T-helper 2 cell treated with Interferon-gamma antibody and Interleukin-4, amounts not matched to agents 5 μg/mL and 100 μg/mL, for 36 hours (primary cell): ENCODE measurements at places on chromosomes 12 and 14.
A peak's percentile ranks its signal among the peaks of the same experiment; 100 is the strongest.

DNA sequence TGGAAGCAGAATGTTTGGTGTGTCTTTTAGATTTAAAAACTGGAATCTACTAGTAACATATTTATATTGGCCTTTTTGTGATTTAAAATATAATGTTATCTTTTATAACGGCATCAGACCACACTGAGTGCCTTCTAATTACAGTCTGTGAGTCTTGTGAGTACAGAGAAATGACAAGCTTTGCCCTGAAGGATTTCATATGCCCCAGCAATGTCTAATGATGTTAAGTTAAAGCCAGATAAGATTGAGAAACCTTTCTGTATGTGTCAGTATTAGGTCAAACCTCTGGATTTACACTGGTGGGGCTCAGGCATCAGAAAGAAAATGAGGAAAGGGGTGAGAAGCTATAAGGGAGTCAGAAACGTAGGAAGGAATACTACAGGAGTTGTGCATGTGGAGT, 25.2 kb downstream of the PLEKHA5 start:
- no peak for DNase-seq
- no peak overlapping the region for H3K27ac ChIP-seq
- no peaks in the 10 kb centered on the region for H3K27me3 ChIP-seq
- no peak overlapping the region for H3K4me3 ChIP-seq

GRCh38 chr14:48598458-48598857, 923.1 kb upstream of the MDGA2 start:
- no peaks in the 10 kb centered on the region for H3K36me3 ChIP-seq
- no peak overlapping the region for H3K4me3 ChIP-seq
- no peak overlapping the region for H3K27ac ChIP-seq
- no peak for DNase-seq

DNA sequence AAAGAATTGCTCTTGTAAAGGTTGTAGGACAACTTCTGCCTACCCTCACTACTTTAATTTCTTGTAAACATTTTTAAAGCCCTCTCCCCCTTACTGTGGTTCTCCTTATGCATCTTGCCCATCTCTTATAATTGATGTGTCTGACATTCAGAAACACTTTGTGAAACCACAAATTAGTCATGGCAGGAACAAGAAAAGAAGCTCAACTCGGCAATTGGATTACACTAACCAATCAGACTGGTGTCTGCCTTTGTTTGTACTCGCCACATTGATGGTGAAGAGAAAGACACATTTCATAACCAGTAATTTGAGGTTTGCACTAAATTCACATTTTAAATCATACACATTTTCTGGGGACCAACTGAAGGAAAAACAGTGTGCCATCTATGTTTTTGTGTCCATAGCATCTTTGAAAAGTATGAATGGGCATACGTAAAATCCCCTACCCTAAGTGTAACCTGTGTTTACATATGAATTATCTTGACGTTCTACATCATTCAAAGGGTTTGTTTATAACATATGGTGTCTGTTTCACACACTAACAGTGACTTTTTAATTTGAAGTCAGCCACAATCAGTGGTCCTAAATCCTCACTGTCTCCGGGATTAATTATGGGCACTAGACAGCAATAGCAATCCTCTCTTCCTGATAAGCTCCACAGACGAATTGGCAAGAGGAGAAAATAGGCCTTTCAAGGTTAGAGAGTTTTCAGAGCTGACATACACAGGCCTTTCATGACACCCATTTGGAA, 49.9 kb downstream of the OTX2 start:
- H3K4me1 ChIP-seq = no peaks in the 10 kb centered on the region
- peaks cover 9% of the 10 kb centered on the region for H3K27me3 ChIP-seq
- no peaks in the 10 kb centered on the region for H3K36me3 ChIP-seq
- H3K27ac ChIP-seq = no peak overlapping the region

GRCh38 chr14:59306775-59307174, 118.3 kb downstream of the DAAM1 start:
- no peak overlapping the region for H3K27ac ChIP-seq
- H3K36me3 ChIP-seq = no peaks in the 10 kb centered on the region
- H3K4me3 ChIP-seq = no peak overlapping the region
- peaks cover 25% of the 10 kb centered on the region for H3K4me1 ChIP-seq
- no peaks in the 10 kb centered on the region for H3K27me3 ChIP-seq

DNA sequence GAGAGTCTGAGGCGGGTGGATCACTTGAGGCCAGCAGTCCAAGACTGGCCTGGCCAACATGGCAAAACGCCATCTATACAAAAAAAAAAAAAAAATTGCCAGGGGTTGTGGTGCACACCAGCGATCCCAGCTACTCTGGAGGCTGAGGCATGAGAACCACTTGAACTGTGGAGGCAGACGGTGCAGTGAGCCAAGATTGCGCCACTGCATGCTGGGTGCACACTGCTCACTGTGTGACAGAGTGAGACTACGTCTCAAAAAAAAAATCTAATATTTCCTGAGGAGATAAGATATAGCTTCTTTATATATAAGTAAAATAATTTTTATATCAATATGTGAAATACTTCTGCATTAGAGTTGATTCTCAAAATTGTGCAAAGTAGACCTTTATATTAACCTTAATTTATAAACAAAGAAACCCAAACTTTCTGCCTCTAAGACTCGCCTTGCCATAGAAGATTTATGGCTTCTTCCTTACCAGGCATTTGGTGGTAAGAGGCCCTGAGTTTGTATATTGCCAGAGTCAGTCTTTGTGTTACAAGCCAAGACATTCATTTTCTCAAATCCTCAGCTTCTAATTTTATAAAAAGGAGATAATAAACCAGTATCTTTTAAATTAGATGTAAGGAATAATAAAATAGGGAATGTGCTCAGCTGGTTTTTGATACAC, 1226.7 kb downstream of the FLRT2 start:
- H3K4me3 ChIP-seq = no peak overlapping the region
- no peak for DNase-seq
- H3K36me3 ChIP-seq = no peaks in the 10 kb centered on the region
- H3K27ac ChIP-seq = no peak overlapping the region

GRCh38 chr12:106146987-106147386, 8.2 kb upstream of the NUAK1 start:
- no peaks in the 10 kb centered on the region for H3K36me3 ChIP-seq

- no peak overlapping the region for H3K4me3 ChIP-seq
- no peak overlapping the region for H3K27ac ChIP-seq
- H3K4me1 ChIP-seq = no peaks in the 10 kb centered on the region
- no peak for DNase-seq
- no peaks in the 10 kb centered on the region for H3K36me3 ChIP-seq
Observed at GRCh38 chr12:31387466-31387865, 61.5 kb upstream of the SINHCAF start.

DNA sequence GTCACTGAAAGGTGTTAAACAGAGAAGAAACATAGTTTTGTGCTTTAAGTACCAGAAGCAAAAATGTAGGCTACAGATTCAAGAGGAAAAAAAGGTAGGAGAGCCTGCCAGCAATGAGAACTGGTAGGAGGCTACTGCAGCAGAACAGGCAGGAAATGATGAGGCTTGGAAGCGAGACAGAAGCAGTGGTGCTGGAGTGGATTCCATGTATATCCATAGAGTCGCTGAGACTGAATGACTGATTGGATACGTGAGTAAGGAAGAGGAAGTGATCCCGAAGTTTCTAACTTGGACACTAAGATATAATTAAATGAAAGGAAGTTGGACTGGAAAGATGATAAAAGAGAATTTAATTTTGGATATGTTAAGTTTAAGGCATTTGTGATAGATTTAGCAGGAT, 45.0 kb upstream of the CCDC91 start:
- H3K27ac ChIP-seq = no peak overlapping the region
- no peak for DNase-seq
- H3K27me3 ChIP-seq = no peaks in the 10 kb centered on the region
- H3K4me1 ChIP-seq = no peaks in the 10 kb centered on the region

DNA sequence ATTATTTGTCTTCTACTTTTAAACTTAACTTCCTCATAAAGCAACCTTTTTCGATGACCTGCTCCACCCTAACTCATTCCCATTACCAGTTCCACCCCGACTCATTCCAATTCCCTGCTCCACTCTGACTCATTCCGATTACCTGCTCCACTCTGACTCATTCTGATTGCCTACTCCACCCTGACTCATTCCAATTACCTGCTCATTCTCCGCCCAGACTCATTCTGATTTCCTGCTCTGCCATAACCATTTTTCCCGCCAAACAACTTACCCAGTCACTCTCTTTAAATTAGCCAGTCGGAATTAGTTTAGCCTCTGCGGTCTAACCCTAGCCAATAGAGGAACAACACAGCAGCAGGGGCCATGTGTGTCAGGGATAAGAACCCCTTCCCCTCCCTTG, 249.1 kb downstream of the DPY19L2 start:
- H3K27me3 ChIP-seq = no peaks in the 10 kb centered on the region
- no peak overlapping the region for H3K4me3 ChIP-seq

DNA sequence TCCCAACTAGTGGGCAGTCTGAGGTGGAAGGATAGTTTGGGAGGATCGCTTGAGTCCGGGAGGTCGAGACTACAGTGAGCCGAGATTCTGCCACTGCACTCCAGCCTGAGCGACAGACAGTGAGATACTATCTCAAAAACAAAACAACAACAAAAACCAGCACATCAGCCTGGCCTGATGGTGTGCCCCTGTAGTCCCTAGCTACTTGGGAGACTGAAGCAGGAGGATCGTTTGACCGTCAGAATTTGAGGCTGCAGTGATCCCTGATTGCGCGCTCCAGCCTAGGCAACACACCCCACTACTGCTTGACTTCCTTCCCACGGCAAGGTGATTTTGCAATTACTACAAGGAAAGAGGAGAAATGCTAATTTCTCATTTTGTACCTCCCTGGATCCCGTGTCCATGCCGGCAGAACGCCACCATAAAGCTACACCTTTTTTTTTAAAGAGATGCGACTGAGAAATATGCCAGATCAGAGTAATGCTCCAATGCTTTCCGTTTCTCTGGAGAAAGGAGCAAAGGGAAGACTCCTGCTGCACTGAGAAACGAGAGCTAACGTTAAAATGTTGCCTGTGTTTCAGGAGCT, 672 bp upstream of the SCFD1 start:
- H3K4me1 ChIP-seq = peaks cover 28% of the 10 kb centered on the region
- H3K27ac ChIP-seq = peak overlapping the region; percentile 98
- no peaks in the 10 kb centered on the region for H3K27me3 ChIP-seq
- DNase-seq = no peak
- H3K36me3 ChIP-seq = peaks cover 18% of the 10 kb centered on the region
- peak overlapping the region; percentile 98 for H3K4me3 ChIP-seq

DNA sequence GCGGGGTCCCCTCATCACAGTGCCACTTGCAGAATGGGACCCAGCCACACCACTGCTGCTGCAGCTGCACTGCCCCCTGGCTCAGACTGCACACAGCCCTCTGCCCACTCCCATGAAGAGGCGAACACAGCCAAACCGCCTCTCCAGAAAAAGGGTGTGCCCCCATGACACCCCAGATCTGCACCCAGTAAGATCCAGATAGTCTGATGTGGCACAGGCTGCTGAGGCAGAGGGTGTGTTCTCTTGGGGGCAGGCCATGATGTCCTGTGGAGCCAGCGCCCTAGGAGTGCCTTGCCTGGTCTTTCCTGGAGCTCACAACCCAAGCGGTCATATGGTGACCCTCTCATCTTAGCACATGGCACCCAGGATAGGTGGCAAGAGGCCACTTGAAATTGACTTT, 44.4 kb downstream of the SLC8B1 start:
- H3K27ac ChIP-seq = no peak overlapping the region
- no peaks in the 10 kb centered on the region for H3K27me3 ChIP-seq
- DNase-seq = no peak

- no peak for DNase-seq
- H3K4me3 ChIP-seq = no peak overlapping the region
- no peaks in the 10 kb centered on the region for H3K36me3 ChIP-seq
- no peak overlapping the region for H3K27ac ChIP-seq
Observed at GRCh38 chr12:91072931-91073330, 15.1 kb upstream of the KERA start.

- DNase-seq = no peak
- H3K27me3 ChIP-seq = no peaks in the 10 kb centered on the region
- H3K36me3 ChIP-seq = peaks cover 12% of the 10 kb centered on the region
- peaks cover 4% of the 10 kb centered on the region for H3K4me1 ChIP-seq
Observed at GRCh38 chr14:65019944-65020566, 33.4 kb downstream of the FNTB start.

GRCh38 chr12:49870501-49871262, 27.8 kb upstream of the BCDIN3D start:
- H3K27me3 ChIP-seq = no peaks in the 10 kb centered on the region
- no peaks in the 10 kb centered on the region for H3K36me3 ChIP-seq
- no peak overlapping the region for H3K4me3 ChIP-seq

DNA sequence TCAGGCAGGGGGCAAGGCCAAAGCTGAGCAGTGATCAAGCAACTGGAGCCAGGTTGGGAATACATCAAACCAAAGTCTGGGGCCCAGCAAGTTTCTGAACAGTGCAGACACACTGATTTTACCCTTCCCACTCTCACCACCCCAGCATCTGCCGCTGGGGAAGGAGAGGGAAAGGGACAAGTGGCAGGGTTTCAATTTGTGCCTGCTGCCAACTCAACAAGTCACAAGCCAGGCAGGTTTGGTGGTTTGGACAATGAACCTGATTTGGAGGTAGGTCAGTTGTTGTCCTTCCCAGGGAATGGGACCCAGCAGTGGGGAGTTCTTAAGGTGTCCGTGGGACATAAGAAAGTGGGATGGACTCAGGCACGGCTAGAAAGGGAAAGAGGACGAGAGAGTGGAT, 151.9 kb upstream of the NOS1 start:
- no peaks in the 10 kb centered on the region for H3K4me1 ChIP-seq
- no peak overlapping the region for H3K27ac ChIP-seq
- no peak overlapping the region for H3K4me3 ChIP-seq
- no peaks in the 10 kb centered on the region for H3K27me3 ChIP-seq

GRCh38 chr12:102990419-102990818, 32.9 kb downstream of the ASCL1 start:
- H3K27ac ChIP-seq = no peak overlapping the region
- no peaks in the 10 kb centered on the region for H3K36me3 ChIP-seq
- no peak for DNase-seq
- H3K4me1 ChIP-seq = peaks cover 7% of the 10 kb centered on the region
- H3K4me3 ChIP-seq = no peak overlapping the region
